CD4-positive, alpha-beta T cell treated with Interleukin-15 for 1 hour (primary cell): ENCODE measurements at places on chromosomes 2 and 18.

GRCh38 chr18:74281011-74281979 lies 10.5 kb downstream of the CYB5A start:
- DNase-seq = no peak

DNA sequence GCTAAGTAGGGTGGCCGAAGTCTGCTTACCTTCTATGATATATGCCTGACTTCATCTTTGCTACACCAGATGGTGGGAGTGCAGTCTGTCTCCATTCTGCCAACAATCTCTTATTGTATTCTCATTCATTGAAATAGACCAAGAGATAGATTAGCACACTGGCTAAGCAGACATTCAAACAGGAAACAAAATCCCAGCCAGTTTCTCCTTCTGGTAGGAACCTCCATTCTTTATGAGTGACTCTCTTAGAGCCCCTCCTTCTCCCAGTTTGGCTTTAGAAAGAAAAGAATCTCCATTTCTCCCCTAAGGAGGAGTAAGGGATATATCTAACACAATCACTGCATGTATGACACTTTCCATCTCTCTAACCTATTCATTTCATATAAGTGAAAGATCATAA lies 118.9 kb upstream of the COL5A2 start:
- DNase-seq = no peak

DNA sequence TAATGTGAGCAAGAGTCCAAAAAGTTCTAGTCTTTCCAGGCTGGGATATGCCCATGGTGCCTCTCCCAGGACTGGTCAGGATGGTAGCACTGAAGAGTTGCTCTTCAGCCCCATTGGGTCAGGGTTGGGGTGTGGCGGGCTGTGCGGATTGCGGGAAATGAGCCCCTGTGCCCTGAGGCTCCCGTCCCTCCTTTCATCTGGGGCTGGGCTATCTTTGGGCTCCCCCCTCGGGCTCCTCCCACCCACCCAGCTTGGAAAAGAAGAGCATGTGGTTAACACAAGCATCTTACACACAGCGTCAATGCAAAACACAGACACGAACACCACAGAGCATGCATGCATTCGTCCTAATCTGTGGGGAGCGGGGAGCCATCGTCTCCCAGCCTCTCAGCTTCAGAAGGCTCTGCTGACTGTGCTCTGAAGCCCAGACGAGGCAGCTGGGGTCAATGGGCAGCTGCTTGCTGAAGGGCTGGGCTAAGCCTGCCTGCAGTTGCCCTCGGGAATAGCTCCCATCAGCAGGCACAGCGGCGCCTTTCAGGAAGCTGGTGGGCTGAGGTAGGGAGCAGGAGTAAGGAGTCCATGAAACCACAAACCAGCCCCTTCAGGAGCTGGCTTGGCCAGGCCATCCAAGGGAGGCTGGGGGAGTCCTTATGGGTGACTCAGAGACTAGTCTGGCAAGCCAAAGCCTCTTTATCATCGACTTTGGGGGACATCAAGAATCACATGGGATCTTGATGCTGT lies 112.9 kb downstream of the CLIP4 start:
- no peak for DNase-seq

DNA sequence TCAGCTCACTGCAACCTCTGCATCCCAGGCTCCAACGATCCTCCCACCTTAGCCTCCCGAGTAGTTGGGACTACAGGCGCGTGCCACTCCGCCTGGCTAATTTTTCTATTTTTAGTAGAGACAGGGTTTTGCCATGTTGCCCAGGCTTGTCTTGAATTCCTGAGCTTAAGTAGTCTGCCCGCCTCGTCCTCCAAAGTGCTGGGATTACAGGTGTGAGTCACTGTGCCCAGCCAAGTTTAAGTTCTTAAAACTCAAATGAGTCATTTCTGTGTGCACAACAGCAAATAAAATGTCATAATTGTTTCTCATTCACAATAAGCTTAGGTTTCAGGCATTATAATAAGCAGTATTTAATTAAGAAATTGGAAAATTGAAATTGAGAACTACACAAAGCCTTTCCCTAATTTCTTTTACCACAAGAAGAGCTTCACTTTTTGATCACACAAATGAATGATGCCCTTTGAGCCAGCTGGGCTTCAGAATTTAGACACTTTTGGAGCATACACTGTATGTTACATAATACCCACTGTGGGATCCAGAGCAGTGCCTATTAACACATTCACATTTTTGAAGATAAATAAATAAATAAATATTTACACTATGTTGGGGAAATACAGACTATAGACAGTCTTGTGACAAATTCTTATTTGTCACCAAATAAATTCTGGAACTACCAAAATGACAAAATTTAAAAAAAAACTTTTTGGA lies 8.6 kb upstream of the ME2 start:
- no peak for DNase-seq

DNA sequence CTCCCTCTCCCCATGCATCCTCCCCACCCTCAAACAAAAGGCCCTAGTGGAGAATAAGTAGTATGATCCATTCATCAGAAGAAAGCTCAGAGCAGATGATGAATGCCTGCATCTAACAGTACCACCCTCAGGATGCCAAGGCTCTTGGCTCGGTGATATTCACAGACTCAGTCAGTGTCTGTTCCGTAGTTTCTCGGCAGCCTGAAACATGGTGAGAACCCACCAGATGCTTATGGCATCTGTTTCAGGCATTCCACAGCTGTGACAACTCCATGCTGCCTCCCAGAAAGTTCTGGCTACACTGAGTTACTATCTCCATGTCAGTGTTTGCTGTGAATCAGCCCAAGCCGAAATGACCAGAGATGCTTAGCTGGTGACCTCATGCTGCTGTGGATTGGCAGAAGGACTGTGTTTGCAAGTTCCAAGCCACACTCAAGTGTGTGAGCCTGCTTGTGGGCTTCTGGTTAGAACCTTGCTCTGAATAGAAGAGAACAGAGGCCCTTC lies 83.9 kb downstream of the WDSUB1 start:
- no peak for DNase-seq

DNA sequence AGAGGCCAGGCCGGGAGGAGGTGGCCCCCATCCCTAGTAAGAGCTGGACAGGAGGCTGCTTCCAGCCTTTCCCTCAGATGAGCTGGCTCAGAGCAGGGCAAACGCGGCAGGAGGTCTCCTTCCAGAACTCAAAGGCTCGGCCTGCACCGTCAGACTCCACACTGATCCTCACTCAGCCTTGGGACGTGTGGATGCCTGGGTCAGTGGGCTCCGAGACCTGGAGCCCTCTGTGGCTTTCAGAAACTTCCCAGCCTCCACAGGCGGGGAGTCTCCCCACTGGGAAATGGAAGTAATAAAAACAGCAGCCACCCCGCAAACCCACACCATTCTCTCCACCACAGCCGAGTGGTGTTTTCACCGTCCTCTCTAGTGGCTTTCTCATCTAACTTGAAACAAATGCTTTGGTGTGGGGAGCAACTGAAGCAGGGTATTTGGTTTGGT lies 54.3 kb downstream of the INPP5D start:
- no peak for DNase-seq
